Pericardium fibroblast (primary cell): ENCODE measurements at places on chromosomes 6 and 20. TPM values are rescaled to one million over a fixed set of nuclear protein-coding genes. Genes with fewer than 3 reads are reported as not detected.

The PSORS1C1 gene
- total RNA-seq, result 0.82 and 16.1 TPM in 2 replicates

The MACROD2 gene
- 0.12 TPM in 1 of 2 replicates, not detected in the other for total RNA-seq

The MAPK13 gene
- 2.9 and 5.4 TPM in 2 replicates for total RNA-seq

The METTL24 gene
- not detected in 2 replicates for total RNA-seq

The BMP5 gene
- 0.17 TPM in 1 of 2 replicates, not detected in the other for total RNA-seq

The BPIFB4 gene
- total RNA-seq, result under 0.01 TPM in 1 of 2 replicates, not detected in the other

The MYLK2 gene
- total RNA-seq, result not detected in 2 replicates

The C6orf132 gene
- 2.8 and 2.9 TPM in 2 replicates for total RNA-seq

The PSORS1C2 gene
- not detected in 2 replicates for total RNA-seq

The SLC22A16 gene
- not detected in 2 replicates for total RNA-seq

The CDH4 gene
- 0.82 and 2.6 TPM in 2 replicates for total RNA-seq

The PGBD1 gene
- total RNA-seq, result 3.7 and 5.0 TPM in 2 replicates

The GPLD1 gene
- total RNA-seq, result 0.43 TPM in 1 of 2 replicates, not detected in the other

The PHACTR1 gene
- 0.26 and 1.1 TPM in 2 replicates for total RNA-seq

The CLPSL2 gene
- not detected in 2 replicates for total RNA-seq

The RIPOR3 gene
- 4.0 and 11.0 TPM in 2 replicates for total RNA-seq

The RNF182 gene
- total RNA-seq, result 0.70 and 5.3 TPM in 2 replicates

The PKIB gene
- 0.26 and 2.6 TPM in 2 replicates for total RNA-seq

The ERVFRD-1 gene
- not detected in 2 replicates for total RNA-seq

The CLVS2 gene
- total RNA-seq, result not detected in 2 replicates

The CRISP3 gene
- not detected in 2 replicates for total RNA-seq

The TRIM40 gene
- not detected in 2 replicates for total RNA-seq

The CFB gene
- total RNA-seq, result 11.4 and 11.6 TPM in 2 replicates

The LST1 gene
- total RNA-seq, result not detected in 2 replicates
